ENCODE measurements at places on chromosomes 6 and 20. TPM values are rescaled to one million over a fixed set of nuclear protein-coding genes. Genes with fewer than 3 reads are reported as not detected.

- H3K4me3 ChIP-seq = no peak overlapping the region
- no peaks in the 10 kb centered on the region for H3K4me1 ChIP-seq
- no peaks in the 10 kb centered on the region for H3K36me3 ChIP-seq
- H3K27me3 ChIP-seq = no peaks in the 10 kb centered on the region
Measured at GRCh38 chr20:24908642-24909041, 40.4 kb upstream of the CST7 start.

GRCh38 chr20:39904476-39905112 is 784.4 kb downstream of the MAFB start:
- no peaks in the 10 kb centered on the region for H3K27me3 ChIP-seq
- no peak overlapping the region for H3K4me3 ChIP-seq
- peaks cover 6% of the 10 kb centered on the region for H3K4me1 ChIP-seq
- no peaks in the 10 kb centered on the region for H3K36me3 ChIP-seq
- DNase-seq = no peak

DNA sequence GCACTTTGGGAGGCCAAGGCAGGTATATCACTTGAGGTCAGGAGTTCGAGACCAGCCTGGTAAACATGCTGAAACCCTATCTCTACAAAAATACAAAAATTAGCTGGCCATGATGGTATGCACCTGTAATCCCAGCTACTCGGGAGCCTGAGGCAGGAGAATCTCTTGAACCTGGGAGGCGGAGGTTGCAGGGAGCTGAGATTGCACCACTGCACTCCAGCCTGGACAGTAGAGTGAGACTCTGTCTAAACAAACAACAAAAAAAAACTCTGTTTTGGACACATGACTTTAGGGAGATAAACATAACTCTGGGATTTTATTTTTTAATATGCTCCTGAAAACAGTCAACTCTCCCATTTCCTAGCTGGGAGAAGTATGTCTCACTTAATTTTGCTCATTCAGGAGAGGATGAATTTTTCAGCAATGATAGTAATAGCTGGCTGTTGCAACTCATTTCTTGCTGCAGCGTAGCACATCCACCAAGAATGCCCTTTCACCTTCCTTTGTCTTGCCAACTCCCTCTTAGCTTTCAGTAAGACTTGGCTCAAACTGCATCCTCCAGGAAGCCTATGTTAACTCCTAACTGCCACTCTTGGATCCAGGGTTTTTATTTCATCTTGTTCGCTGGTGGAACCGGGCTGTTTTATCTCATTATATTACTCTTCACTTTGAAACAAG is 24.3 kb downstream of the TOP1 start:
- peak overlapping the region; percentile 23 for H3K27ac ChIP-seq
- H3K27me3 ChIP-seq = no peaks in the 10 kb centered on the region
- no peak for DNase-seq
- no peak overlapping the region for H3K4me3 ChIP-seq

LRFN2 gene
- total RNA-seq = 0.08 TPM

TSPYL1 gene
- total RNA-seq = 164 TPM

HTR1E gene
- not detected for total RNA-seq

DEFB132 gene
- total RNA-seq = not detected

Measured in adrenal gland (tissue), 19 donors.